ENCODE measurements at places on chromosomes 12 and 14. TPM values are rescaled to one million over a fixed set of nuclear protein-coding genes. Genes with fewer than 3 reads are reported as not detected.

The DHRS2 gene
- polyA plus RNA-seq, result 67.2 TPM

DNA sequence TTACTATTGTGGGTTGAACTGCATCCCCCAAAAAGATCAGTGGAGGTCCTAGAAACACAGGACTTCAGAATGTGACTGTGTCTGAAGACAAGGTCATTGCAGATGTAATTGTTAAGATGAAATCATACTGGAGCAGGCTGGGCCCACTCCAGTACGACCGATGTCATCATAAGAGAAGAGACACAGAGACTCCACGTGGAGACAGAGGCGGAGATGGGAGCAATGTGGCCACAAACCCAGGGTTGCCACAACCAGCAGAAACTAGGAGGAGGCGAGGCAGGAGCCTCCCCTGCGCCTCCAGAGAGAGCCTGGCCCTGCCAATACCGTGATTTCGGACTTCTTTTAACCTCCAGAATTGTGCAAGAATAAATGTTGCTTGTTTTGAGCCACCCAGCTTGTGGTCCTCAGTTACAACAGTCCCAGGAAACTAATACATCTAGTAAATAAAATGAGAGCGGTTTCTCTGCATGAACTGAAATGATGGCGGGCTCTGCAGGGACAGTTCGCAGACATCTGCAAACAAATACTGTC lies 25.7 kb upstream of the FZD10 start:
- DNase-seq, result no peak

DNA sequence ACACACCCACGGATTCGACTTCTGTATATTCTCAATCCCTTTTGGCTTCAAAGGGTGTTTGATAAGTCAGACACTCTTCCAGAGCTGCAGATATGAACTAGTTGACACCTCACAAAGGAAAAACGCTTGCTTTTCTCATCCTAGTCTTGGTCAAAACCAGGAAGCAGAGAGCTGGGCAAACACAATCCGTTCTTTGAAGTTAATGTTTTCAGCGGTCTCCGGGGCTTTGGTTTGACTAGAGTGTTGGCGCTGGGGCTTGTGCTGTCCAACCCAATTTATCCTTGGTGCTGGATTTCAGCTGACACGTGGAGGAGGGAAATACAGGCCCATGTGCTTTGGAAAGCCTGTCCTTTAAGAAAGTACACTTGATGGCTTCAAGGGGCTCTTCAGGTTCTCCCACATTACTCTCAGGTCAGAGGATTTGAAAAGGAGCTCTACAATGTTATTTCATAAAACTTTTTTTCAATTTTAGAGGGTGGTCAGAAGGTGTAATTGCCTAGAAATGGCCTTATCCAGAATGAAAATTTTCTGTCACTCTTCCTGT lies 985.8 kb downstream of the VRK1 start:
- DNase-seq, result no peak

DNA sequence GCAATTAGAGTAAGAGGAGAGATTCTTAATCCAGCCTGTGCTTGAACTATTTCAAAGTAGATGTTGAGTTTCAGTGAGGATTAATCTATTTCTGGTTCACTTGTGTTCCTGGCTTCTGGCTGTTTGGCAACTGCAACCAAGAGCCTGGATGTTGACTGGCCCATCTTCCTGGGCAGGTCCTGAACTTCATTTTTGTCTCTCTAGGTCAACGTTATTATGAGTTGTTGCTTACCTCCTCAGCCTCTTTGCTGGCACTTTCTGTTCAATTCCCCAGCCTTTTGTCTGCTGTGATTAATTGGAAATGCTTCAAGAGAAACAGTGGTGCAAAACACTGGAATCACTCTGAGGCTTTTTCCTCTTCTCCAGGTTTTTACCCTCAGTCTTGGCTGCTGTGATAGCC lies 56.8 kb downstream of the TMEM132D start:
- no peak for DNase-seq

- no peak for DNase-seq
These were observed 7.2 kb upstream of the C1R start for GRCh38 chr12:7099290-7099996.

DNA sequence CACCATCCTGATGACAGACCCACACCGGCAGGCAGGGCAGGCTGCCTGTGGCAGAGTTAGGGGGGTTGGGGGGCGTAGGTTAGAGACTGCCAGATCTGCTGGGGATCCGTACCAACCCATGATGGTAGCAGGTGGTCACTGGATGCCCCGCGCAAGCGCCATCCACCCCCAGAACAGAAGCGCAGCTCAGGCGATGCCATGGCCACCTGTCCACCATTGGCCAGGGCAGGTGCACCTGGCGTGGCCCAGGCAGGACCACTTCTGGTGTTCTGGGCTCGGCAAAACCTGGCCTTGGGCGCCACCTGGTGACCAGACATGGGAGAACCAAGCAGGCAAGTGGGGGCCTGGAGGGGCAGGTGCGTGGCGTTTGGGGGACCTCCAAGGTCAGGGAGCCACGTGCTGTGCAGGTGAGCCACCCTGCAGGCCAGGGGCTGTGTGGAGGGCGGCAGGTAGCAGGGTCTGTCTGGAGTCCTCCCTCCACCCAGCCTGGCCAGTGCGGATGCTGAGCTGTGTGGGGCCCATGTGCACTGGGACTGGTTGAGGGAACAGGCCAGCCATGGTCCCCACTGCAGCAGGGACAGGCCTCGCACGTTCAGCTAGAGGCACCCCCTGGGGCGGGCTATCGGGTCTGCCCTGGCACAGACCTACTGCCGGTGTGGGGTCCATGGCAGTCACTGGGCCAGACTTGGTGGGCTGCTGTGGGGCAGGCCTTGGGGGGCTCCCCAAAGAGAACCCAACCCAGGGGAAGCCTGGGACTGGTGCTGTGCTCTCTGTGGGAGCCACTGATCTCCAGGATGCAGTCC lies 15.6 kb downstream of the BAG5 start:
- no peak for DNase-seq

The KCNH3 gene
- 8.0 TPM for polyA plus RNA-seq

DNA sequence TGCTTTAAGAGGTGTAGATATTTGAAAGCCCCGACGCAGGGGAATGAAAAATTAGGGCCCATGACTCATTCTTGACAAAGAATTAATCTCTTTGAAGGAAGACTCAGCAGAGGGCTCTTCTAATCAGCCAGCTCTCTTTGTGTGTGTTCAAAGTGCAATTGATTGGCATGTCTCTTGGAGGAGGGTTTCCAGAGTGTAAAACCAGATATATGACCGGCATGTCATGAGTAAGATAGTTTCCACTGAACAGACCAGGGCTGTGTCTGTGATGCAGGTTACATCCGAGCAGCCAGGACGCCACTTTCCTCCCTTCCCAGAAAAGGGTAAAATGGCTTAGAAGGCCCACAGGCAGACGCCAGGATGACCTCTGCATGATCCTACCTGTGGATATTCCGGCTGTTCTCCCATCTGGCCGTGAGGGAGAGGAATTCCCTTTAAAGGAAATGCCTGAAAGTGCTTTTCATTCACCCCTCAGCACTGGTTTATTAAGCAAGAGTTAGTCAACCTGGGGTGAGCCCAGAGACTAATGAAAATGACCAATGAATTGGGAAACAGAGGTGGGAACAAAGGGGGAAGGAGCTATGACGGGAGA lies 7.2 kb upstream of the KRT75 start:
- no peak for DNase-seq

Data from renal pelvis (tissue), 12 donors.